ENCODE measurements at places on chromosomes 6 and 20.
A peak's percentile ranks its signal among the peaks of the same experiment; 100 is the strongest.

GRCh38 chr6:53299331-53300005 is 49.3 kb downstream of the ELOVL5 start:
- DNase-seq, result no peak

GRCh38 chr20:13723011-13723410 is 61.7 kb downstream of the ESF1 start:
- peak; percentile 10 for DNase-seq

DNA sequence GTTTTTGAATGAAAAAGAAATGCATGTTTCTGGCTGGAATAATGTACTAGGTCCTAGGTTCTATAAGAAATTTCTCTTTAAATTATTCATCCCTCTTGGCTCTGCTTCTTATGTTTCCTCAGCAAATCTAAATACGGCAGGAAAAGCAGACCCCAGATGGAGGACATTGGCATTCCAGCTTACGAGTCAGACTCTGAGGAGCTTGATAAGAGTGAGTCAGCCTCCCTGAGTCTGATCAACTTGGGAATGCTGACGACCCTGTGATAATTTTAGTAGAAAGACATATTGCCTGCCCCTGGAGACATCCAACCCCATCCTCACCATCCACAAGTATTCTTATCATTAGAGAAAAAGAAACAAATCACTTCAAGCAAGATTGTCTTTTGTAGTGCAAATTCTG is 509.7 kb upstream of the MARCKS start:
- DNase-seq, result no peak

GRCh38 chr6:145815309-145816274 is 997 bp upstream of the FBXO30 start:
- no peak for DNase-seq

DNA sequence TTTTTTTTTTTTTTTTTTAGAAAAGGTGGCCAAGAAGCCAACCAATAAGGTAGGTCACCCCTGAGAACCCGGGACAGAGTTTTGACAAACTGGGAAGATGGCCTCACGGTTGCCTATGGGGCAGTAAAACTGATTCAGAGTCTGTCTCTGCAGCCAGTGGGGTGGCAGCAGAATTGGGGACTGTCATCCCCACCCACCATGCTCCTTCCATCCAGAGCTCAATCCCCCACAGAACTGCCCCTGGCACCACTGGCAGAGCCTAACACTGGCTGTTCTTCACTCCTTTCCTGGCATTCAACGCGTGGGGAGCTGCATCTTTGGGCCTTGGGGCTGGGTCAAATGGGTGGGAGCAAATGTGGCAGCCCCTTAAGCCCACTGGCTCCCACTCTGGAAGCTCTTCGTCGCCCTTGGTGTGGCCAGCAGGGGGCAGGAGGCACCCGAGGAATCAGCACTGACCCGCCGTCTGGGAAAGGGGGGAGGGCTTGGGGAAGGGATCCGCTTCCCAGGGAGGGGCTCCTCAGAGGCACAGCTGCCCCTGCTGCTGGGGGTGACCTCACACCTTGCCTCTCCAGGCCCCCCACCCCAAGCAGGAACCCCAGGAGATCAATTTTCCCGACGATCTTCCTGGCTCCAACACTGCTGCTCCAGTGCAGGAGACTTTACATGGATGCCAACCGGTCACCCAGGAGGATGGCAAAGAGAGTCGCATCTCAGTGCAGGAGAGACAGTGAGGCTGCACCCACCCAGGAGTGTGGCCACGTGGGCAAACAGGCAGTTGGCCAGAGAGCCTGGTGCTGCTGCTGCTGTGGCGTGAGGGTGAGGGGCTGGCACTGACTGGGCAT is 10.4 kb downstream of the CD40 start:
- DNase-seq, result peak; percentile 29

DNA sequence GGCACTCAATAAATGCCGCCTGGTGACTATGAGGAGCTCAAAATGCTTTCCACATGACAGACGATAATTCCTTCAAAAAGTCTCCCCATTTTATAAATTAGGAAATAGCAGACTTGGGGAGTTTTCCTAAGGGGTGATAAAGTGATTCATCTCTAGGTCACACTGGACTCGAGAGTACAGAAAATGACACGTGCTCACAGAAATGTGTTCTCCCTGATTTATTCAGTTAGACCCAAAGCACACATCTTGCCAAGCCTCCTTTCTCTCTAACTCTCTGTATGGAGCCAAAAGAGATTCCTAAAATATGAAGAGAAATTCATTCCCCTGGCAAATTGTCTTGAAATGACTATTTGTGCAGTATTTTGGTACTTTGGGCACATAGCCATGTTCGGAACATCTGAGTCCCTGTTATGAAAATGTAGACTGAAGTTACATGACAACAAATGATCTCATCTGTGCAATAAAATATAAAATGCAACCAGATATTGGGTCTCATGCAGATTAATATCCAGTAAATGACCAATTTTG is 381.1 kb downstream of the TFAP2B start:
- no peak for DNase-seq

DNA sequence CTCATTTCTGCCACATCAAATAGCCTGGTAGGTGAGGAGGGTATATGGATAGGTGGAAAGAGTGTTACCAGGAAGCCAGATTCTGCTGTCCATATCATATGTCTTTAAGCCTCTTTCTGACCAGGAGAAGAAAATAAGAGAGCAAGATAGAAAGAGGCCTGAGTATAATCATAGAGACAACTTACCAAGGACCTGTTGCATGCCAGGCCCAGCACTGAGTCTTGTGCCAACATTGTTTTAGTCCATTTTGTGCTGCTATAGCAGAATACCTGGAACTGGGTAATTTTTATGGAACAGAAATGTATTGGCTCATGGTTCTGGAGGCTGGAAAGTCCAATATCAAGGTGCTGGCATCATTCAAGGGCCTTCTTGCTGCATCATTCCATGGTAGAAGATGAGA is 7.3 kb upstream of the ADA start:
- DNase-seq, result no peak

DNA sequence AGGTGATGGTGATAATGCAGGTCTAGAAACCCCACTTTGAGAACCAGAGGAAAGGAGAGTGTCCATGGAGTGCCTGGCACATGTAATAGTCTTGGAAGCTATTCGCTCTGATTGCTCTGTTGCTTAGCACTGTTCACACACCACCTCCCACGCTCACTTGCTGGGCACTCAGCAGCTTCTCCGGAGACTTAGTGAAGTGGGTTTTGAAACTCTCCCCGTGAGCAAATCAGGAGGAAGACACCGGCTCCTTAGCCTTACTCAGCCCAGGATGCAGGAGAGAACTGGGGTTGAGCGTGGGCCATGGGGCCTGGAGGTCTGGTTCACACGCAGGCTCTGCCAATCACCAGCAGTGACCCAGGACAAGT is 22.2 kb downstream of the BMP7 start:
- DNase-seq, result no peak

GRCh38 chr6:36323062-36323461 is 13.6 kb downstream of the BNIP5 start:
- peak; percentile 7 for DNase-seq

GRCh38 chr6:150377211-150377781 is 8.5 kb downstream of the IYD start:
- no peak for DNase-seq

DNA sequence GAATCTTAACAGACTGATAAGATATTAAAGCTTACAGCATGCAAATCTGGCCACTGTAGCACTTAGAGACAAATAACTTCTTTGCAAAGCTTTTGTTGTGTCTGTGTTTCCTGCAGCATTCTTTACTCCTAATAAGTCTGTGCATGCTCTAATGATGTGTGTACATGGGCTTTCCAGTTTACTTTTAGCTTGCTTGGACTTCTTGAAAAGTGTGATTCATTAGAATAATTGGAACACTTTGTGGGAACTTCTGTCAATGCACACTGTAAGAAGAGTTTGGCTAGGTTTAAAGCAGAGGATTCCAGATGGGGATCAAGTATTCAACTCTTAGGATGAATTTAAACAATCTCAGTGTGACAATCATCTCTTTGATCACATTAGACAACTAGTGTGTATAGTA is 22.1 kb upstream of the TINAG start:
- no peak for DNase-seq

DNA sequence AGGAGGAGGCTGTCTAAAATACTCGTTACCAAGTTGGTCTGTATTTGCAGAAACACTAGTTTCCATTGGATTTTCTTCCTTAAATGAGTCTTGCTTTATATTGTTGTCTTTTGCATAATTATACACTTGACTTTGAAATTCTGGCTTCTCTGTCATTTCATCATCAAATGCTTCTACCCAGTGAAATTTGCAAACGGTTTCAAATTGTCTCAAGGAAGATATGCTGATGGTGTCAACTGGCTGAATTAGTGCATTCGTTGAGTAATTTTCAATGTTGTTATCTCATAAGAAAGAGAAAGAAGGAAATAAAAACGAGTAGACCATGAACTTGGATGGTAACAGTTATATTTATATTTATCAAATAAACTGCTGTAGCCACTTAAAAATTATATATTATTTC is 10.8 kb downstream of the CAGE1 start:
- DNase-seq, result no peak

DNA sequence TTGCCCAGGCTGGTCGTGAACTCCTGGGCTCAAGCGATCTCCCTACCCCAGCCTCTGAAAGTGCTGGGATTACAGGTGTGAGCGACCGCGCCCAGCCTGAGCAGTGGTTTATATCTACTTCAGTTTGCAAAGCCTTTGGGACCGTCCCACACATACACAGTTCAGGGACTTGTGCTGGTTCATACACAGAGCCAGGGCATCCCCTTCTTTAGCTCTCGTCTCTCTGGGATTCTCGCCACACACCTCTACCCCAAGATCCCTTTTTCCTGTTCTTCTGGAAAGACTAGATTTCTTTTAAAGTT is 12.5 kb downstream of the CAP2 start:
- DNase-seq, result no peak

- DNase-seq, result no peak
These were observed 11.2 kb downstream of the COL9A3 start for GRCh38 chr20:62828051-62828450.

DNA sequence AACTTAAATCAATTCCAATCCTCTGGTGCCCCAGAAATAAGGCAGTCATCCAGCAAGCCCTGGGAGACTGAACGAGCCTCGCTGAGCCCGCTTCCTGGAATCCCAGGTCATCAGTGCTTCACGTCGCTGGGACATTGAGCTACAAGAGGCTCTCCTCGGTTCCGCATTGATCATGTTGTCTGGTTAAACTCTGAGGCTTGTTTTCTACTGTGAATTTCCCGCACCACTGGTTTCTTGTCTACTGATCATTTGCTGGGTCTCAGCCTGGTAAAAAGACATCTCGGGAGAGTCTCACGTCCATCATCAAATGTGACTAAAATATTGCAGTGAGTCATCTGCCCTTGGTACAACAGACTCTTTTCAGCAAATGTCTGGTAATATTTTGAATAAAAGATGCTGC is 569.2 kb downstream of the QKI start:
- no peak for DNase-seq

DNA sequence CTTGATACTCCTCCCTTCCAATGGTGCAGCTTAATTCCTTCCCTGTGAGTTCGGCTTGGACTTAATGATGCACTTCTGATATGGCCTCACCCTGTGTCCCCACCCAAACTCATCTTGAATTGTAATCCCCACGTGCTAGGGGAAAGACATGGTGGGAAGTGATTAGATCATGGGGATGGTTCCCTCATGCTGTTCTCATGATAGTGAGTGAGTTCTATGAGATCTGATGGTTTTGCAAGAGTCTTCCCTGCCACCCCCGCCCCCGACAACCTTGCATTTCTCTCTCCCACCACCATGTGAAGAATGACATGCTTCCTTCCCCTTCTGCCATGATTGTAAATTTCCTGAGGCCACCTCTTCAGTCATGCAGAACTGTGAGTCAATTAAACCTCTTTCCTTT is 50.3 kb upstream of the HLA-G start:
- DNase-seq, result no peak

GRCh38 chr20:561437-562231 is 18.0 kb upstream of the CSNK2A1 start:
- peak; percentile 87 for DNase-seq

- peak; percentile 68 for DNase-seq
These were observed 224.5 kb upstream of the AGPAT4 start for GRCh38 chr6:161498359-161498758.

GRCh38 chr6:18792866-18793265 is 405.7 kb downstream of the RNF144B start:
- no peak for DNase-seq

DNA sequence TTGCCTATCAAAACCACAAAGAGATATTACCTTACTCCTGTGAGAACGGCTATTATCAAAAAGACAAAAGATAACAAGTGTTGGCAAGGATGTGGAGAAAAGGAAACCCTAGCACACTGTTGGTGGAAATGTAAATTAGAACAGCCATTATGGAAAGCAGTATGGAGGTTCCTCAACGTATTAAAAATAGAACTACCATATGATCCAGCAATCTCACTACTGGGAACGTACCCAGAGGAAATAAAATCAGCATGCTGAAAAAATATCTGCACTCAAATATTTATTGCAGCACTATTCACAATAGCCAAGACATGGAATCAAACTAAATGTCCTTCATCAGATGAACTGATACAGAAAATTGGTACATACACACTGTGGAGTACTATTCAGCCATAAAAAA is 149.4 kb upstream of the MLN start:
- DNase-seq, result no peak
